ENCODE measurements at places on chromosomes 6 and 20. TPM values are rescaled to one million over a fixed set of nuclear protein-coding genes. Genes with fewer than 3 reads are reported as not detected.

GRCh38 chr6:26394289-26394688 is 7.8 kb upstream of the BTN3A1 start:
- DNase-seq, result peak; percentile 15

DNA sequence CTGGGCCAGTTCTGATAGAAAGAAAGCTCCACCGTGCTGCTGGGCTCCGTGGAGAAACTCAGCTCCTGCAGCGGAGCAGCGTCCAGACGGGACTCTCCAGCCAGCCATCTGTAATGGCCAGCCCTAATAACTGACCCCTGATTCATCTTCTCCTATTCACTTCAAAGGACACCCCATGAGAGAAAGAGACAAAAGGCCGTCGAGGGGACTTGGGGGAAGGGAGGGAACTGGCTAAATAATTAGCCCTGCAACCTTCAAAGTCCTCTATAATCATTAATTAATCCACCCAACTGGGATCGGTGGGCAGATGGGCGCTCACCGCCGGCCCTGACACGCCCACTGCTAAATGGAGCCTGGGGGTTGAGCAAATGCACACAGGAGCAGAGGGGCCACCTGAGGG is 512.4 kb downstream of the CD83 start:
- DNase-seq, result no peak

DNA sequence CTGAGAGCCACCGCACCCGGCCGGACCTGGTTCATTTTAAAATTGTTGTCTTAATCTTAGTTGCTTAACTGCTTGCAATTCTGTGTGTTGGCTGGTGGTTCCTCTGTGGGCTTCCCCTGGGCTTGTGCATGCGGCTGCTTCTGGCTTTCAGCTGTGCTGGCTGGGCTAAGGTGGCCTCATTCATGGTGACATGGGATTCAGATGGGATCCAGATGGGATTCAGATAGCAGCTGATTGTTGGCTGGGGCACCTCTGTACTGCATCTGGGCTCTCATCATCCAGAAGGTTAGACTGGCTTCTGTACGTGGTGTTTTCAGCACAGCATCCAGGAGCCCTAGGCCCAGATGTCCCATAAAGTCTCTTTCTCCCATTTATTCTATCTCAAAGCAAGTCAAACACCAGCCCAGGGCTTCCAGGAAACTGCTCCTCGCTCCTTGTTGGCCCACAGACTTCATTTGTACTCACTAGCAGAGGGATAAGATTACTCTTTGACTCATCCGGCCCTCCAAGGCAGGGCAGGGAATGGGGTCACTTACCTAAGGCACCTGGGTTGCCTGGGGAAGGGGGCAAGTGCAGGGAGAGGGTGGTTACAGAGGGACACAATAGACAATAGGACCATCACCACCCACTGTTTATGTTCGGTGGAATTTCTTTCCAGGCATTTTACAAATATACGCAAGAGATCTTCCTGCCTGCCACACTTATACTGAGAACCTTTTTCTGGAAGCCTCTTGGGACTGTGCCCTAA is 10.2 kb upstream of the PEDS1 start:
- DNase-seq, result peak; percentile 90

DNA sequence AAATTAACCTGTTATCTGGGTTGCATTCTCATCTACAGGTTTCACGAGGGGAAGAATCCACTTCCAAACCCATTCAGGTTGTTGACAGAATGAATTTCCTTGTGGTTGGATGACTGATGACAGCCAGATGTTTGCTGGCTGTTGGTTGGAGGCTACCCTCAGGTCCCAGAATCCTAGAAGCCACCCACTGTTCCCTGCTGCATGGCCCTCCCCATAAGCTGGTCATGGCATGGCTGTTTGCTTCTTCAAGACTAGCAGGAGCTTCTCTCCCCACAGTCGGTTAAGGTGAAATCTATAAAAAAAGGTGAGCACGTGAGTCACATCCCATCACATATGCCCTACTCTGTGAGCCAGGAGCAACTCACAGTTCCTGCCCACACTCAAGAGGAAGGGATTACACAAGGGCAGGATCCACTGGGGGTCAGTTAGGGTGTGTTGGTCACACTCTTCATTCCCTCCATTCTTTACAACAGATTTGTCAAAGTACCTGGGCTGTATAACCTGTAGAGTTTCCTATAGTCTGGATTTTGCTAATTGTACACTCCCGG is 19.5 kb upstream of the RPS10 start:
- no peak for DNase-seq

DNA sequence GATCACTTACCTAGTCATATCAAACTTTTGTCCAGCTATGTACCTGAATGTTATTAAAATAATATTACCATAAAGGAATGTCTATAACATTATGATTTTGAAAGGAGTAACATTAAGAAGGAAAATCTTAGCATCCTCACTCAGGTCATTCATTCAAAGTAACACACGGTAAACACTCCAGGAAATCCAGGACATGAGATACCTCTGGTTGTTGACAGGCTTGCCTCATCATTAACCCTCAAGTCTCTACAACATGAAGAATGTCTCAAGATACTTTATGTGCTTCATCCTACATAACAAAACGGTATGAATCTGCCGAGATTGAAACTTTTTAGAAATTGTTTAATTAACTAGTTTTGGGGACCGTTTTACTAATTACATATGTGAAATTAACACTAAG is 690 bp upstream of the FILIP1 start:
- no peak for DNase-seq

DNA sequence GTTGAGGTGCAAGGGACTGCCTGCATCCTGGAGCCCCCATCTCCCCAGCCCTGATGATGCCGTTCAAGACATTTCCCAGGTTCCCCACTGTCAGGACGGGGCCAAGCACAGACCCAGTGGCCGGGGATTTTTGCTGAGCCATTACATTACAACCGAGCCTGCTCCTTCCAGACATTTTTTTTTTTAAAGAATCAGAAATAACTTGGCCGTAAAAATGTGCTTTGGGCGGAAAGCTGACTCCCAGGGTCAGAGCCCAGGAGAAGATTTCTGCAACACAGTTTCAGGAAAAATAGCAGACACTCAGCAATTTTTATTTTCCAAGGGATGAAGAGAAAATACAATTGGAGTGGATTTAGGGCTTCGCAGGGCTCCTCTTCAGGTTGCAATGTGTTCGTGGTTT is 87.9 kb downstream of the LRFN2 start:
- DNase-seq, result peak; percentile 90

DNA sequence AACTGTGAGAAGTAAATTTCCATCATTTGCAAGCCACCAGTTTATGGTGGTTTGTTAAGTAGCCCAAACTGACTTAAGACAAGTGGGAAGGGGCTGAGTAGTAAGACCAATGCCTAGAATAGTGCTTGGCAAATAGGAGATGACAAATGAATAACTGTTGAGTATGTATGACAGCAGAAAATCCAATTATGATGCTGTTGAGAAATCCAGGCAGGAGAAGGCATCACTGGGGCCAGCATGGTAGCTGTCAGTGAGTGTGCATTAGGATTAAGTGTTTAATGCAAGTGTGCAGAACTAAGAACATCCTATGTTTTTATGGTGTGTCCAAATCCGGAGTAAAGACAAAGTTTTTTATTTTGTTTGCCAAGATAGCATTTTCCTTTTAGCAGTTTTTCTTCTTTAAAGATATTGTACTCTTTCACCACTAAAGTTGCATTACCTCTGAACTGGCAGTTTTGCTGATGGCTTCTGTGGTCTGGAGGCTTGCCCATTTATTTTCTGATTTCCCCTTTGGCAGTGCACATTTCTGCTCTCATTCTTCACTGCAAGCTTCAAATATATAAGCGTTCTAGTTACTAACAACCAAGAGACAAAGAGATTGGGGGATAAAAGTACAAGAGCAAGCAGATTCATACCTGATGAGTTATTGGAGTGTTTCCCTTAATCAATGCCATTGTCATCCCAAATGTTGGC is 289.7 kb downstream of the KCNQ5 start:
- DNase-seq, result peak; percentile 15

- DNase-seq, result peak; percentile 93
These were observed 6.9 kb downstream of the PTK7 start for GRCh38 chr6:43082806-43083655.

Gene KCNQ5
- polyA plus RNA-seq, result 0.74 TPM

Gene KIAA1755
- 7.0 TPM for polyA plus RNA-seq

Data from muscle of leg (tissue), 16 donors.